ENCODE measurements at places on chromosomes 2 and 18.
A peak's percentile ranks its signal among the peaks of the same experiment; 100 is the strongest.

DNA sequence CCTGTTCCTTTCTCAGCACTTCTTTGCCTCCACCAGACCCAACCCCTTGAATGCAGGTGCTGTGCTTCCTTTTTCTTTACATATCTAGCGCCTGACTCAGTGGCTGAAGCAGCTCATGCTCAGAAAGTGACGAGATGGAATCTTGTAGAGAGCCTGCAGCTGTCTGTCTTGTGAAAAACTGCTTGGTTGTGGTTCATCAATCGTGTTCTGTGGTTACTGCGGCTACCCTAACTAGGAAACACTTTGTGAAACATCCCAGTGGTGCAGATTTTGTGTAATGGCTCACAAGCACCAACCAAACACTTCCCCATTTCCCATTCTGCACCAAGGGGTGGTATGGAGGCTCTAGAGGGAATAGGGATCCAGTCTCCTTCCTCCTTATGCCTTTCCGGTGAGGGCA, 307.2 kb upstream of the MMADHC start:
- DNase-seq, result peak; percentile 62

DNA sequence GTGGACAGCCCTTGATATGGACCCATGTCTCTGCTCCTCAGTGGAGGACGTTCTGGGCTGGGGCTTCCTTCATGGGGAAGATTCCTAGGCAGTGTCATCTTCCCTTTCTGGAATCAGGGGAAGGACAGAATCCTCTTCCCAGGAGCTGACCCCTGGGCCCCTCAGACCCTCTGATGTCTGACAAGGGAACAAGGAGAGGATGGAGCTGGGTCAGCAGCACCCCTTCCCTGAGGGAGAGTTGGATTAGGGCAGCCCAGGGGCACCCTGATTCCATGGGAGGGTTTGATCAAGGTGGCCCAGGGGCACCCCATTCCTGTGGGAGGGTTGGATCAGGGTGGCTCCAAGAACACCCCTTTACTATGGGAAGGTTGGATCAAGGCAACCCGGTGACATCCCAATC, 86.5 kb downstream of the ACKR3 start:
- DNase-seq, result no peak

GRCh38 chr2:144989579-144990270, 469.8 kb upstream of the ZEB2 start:
- peak; percentile 22 for DNase-seq

- DNase-seq, result no peak
Observed at GRCh38 chr2:121192576-121192975, 92.4 kb downstream of the TFCP2L1 start.

DNA sequence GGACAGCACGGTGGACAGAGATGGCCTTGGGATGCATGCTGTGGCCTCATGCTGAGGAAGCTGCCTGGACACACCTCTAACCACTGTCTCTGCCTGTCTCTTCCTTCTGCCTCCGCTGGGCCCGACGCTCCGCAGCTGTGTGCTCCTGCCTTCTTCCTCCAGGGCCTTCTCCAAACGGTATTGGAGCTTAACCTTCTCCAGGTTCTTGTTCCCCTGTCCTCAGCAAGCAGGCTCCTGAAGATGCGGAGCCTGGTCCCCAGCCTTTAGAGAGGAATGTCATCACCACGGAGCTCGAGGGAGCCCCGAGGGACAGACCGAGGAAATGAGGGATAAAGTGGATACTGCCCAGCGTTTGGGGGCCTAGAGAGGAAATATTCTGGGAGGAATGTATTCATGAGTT, 155.1 kb downstream of the DYSF start:
- DNase-seq, result no peak

GRCh38 chr18:37280701-37281393, 284.8 kb downstream of the CELF4 start:
- no peak for DNase-seq

GRCh38 chr18:71598374-71598773, 945.8 kb downstream of the CBLN2 start:
- no peak for DNase-seq

GRCh38 chr2:11389052-11389420, 44.6 kb upstream of the ROCK2 start:
- DNase-seq, result no peak

DNA sequence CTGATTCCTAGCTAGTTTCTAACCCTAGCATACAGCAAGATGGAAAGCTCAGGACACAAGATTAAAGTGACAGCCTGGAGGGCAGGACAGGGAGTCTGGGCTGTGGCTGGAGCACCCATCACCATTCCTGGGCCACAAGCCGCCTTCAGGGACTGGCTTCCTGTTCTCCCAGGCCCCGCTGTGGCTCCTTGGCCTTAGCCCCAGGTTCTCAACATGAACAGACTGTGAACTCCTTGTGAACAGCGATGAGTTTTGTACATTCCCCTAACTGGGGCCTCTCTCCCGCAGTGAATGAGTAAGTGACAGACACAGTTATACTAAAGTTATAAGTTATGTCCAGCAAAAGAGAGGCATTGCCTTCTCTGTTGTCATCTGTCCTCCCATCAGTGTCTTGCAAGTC, 35.9 kb upstream of the SLC14A1 start:
- DNase-seq, result no peak

GRCh38 chr2:95068256-95068655, 42.7 kb downstream of the MAL start:
- DNase-seq, result no peak

GRCh38 chr2:219081701-219082331, 21.1 kb upstream of the IHH start:
- no peak for DNase-seq

DNA sequence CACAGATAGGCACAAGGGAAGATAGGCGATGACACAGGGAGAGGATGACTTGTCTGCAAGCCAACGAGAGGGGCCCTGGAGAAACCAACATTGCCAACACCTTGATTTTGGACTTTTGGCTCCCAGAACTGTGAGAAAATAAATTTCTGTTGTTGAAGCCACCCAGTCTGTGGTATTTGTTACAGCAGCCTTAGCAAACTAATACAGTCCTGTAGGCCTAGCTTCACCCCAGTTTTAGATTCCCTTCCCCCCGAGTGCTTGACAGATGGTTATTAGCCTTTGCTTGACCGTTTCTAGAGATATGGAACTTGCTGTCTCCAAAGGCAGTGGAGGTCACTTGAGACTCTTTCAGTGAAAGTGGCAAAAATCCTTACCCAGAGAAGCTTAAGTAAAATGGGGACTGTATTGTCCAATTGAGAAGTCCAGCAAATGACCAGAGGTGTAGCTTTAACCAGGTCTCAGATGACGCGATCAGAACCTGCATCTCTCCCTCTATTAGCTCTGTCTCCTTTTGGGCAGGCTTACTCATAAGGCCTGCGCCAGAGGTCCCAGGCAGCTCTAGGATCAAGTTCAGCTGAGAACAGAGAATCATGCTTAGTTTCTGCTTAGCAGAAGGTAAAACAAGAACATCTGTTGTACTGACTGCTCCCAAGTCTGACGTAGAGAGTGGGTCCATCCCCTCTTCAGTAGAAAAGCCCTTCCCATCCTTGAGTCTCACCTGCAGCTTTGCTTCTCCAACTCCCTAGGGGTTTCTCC, 50.4 kb downstream of the MFSD6 start:
- no peak for DNase-seq

GRCh38 chr2:221753401-221753800, 181.3 kb upstream of the EPHA4 start:
- DNase-seq, result peak; percentile 16

GRCh38 chr18:46793565-46793964, 36.7 kb upstream of the ST8SIA5 start:
- DNase-seq, result no peak

GRCh38 chr2:12430407-12431133, 286.2 kb upstream of the TRIB2 start:
- no peak for DNase-seq

DNA sequence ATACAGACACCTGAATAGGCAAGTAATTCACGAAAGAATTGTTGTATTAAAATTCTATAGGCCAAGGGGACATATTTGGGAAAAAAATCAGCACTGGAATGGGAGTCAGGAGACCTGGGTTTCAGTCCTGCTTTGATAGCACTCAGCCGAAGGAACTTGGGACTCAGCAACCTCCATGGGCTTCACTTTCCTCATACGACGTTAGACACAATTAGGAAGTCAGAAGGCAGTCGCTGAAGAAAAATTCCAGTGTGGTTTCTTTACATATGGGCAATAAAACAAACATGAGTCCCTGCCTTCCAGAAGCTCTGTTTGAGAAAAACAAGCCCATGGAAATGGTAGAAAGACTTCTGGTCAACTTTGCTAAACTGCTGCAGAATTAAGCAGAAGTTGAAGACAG, 15.1 kb upstream of the CYRIA start:
- no peak for DNase-seq

DNA sequence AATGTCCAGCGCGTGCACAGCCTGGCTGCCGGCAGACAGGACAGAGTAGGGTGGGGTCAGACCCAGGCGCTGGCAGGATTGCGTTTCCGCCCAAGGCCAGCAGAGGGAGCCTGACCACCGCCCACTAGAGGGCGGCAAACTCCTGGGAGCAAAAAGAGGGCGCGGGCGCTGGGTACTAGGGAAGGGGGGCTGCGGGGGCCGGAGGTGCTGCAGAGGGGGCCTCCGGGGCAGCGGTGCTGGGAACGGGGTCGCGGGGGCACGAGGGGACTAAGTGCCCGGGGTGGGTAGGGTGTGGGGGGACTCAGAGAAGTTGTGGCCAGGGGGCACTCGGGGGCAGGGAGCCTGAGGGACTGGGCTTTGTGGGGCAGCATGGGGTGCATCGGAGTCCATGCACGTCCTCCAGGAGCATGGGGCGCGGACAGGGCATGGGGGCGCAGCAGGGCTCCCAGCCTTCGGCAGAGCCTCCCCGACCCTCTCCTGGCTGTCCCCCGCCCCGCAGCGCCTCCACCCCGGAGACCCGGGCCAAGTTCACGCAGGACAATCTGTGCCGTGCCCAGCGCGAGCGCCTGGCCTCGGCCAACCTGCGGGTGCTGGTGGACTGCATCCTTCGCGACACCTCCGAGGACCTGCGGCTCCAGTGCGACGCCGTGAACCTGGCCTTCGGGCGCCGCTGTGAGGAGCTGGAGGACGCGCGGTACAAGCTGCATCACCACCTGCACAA, 3.2 kb downstream of the TEKT4 start:
- peak; percentile 28 for DNase-seq

- DNase-seq, result no peak
Observed at GRCh38 chr18:23058746-23059415, 76.4 kb upstream of the CABLES1 start.

- no peak for DNase-seq
Observed at GRCh38 chr2:150464270-150464669, 23.2 kb downstream of the RND3 start.

DNA sequence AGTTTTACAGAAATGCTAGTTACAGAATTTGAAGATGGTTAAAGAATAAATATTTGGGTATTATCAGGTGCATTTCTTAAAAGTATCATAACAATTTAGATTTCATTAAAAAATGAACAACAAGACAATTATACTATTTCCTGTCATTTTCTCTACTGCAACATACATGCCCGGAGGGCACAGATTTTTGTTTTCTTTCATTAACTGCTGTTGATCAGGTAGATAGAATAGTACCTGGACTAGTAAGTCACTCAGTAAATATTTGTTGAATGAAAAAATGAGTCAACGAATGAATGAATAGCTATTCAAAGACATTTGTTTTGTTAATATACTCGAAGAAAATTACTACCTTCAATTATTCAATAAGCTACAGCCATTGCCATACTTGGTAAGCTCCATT, 531.2 kb upstream of the VRK2 start:
- DNase-seq, result no peak

GRCh38 chr18:46274266-46274665, 170.1 kb downstream of the HAUS1 start:
- no peak for DNase-seq

- DNase-seq, result peak; percentile 89
Observed at GRCh38 chr18:46042571-46043123, 29.4 kb downstream of the PSTPIP2 start.

- DNase-seq, result no peak
Observed at GRCh38 chr2:225031599-225031998, 10.7 kb downstream of the DOCK10 start.

DNA sequence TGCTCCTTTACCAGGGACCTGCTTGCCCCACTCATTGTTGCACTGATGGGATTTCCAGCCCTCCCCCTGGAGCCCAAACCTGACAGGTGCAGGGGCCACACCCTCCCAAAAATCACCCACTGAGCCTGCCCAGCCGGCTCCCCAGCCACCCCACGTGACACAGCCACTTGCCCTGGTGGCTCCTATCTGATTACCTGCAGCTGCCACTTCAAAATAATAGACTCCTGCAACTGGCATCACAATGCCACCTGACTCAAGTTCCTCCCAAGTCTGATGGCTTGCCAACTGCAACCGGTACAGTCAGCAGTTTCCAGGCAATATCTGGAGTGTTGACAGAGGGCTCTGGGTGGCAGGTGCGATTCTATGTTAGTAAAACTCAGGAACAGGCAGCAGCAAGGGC, 66.2 kb downstream of the CRACDL start:
- DNase-seq, result no peak

- no peak for DNase-seq
Observed at GRCh38 chr2:157897106-157897971, 21.2 kb upstream of the ACVR1 start.

DNA sequence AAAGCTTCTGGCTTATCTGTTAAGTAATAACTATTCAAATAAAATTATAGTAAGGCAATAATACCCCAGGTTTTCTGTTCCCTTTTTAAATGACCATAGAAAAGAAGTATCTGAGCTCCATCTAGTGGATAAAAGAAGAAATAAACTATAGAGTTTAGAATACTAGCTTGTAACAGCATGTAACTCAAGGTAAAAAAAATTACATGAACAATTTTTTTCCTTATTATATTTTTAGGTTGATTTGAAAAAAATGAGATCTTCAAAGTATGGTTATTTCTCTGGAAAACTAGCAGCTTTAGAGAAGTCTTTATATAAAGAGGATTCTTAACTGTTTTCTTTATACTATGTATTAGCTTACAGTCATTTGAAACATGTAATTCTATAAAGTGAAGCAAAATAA, 58.1 kb downstream of the NCKAP1 start:
- DNase-seq, result peak; percentile 26

DNA sequence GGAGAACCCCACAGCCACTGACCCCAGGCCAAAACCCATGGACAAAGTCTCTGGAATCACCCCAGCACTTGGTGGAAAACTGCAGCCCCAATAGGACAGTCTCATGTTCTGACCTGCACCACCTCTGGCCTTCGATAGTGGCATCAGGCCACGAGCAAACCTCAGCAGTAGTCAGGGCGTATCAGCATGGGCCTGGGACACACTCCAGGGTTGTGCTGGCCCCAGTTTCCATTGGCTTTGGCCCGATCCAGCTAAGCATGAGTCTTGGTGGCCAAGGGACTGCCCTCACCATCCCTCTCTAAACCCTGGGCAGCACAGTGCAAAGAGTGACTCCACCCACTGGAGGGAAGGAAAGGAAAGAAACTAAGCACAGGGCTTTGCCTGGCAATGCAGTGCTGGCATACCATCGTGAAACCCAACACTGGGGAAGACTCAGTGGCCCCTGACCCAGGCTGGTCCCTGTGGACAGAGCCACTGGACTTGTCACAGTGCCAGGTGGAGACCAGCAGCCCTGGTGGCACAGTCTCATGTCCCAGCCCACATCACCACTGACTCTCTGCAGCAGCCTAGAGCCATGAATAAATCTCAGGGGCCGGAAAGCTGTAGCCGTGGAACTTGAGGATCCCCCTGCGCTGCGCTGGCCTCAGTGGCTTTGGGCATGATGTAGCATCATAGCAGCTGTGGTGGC, 46.3 kb downstream of the ZNF519 start:
- DNase-seq, result no peak

- DNase-seq, result no peak
Observed at GRCh38 chr2:123692121-123692520, 333.0 kb upstream of the CNTNAP5 start.
